PC-9 (cell line): ENCODE measurements at places on chromosomes 3 and 15. TPM values are rescaled to one million over a fixed set of nuclear protein-coding genes. Genes with fewer than 3 reads are reported as not detected.

The QTRT2 gene
- 30.4 and 33.4 TPM in 2 replicates for total RNA-seq

The LYSMD2 gene
- total RNA-seq = 9.7 and 11.1 TPM in 2 replicates

- no peak for DNase-seq
These were observed 98.2 kb downstream of the CNTN6 start for GRCh38 chr3:1191026-1191425.

- no peak for DNase-seq
These were observed 95.1 kb upstream of the PHLDB2 start for GRCh38 chr3:111763968-111764367.

DNA sequence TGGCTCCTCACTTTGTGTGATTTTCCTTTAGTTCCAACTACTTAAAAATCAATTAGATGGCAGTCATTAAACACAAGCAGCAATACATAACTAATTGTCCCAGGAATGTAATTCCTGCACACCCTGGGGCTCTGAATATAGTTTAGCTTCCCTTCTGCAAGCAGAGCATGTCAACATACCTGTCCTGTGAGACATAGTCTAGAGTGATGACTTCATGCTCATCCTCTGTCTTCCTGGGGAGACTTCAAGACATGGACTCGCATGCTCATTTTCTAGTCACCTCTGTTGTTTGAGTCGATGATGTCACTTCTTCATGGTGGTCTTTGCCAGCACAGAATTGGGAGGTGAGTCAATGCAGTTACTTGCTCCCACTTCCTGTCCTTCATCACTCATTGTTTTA, 15.7 kb downstream of the C3orf52 start:
- DNase-seq = peak; percentile 44

GRCh38 chr3:195701042-195701915, 19.5 kb upstream of the MUC20 start:
- DNase-seq = no peak

DNA sequence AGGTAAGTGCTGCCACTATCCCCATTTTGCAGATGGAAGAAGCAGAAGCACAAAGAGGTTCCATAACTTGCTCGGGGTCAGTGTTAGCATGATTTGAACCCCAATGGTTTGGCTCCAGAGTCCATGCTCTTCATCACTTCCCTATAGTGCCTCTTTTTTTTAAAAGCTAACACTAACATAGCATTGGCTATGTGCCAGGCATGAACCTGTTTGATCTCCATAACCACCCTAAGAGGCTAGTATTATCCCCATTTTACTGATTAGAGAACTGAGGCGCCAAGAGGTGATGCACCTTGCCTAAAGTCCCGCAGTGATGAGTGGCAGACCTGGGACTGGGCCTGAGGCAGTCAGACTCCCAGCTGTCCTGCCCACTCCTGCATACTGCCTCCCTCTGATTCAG, 7.3 kb downstream of the LINGO1 start:
- DNase-seq = no peak

DNA sequence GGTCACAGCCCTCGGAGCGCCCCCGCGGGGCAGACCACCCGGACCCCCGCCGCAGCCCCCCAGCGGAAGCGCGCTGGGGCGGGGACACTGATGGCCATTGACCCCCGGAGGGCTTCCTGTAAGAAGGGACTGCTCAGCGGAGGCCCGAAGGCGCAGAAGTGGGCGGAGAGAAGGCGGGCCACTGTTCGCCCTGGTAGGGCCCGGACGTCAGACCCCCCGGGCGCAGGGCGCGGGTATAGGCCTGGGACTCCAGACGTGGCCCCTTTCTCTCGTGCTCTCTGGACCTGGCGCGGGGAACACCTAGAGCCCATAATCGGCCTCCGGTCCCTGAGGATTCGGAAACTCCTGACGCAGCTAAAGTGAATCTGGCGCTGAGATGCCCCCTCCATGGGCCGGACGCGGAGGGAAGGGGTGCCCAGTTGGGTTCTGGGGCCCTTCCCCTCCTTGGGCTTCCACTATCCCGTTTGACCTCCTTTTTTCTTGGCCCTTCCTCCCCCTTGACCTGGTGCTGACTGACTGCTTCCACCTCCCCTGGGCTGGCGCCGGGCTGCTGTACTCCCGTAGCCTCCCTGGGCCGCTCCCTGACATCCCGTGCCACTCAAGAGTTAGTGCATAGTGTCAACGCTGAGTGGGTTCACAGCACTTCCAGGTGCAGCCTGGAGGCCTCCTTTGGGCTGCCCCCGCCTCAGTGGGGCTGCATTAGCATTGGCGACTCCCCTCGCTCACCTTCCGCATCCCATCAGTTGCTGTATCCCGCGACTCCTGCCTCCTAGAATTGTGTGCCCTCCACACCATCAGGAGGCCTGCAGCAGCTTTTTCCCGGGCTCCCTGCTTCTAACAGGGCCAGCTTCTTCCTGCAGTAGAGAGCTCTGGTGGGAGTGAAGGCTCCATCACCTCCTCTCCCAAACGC, 694 bp downstream of the ABTB1 start:
- DNase-seq = peak; percentile 58

DNA sequence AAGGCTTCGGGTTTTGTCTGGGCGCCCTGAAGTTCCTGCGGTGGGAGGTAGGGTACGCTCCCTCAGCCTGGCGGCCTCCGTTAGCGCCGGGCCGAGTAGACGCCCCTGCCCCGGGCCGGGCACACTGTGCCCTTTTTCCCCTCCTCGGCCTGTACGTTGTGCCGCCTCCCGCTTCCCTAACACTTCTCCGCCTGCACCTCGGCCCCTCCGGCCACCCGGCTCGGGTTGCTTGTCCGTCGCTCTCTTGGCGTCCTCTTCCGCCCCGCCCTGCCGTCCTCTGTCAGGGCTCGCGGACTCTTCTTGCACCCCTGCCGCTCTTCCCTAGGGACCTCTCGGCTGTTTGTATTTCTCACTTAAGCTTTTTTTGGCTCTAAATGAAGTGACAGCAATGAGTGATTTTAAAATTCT, 384 bp downstream of the KNL1 start:
- DNase-seq = peak; percentile 63
